ENCODE measurements at places on chromosomes 5 and 9.

- no peak for DNase-seq
Observed at GRCh38 chr5:116343961-116344360, 230.7 kb downstream of the SEMA6A start.

GRCh38 chr9:74645007-74645639 lies 148.0 kb downstream of the RORB start:
- DNase-seq: no peak

DNA sequence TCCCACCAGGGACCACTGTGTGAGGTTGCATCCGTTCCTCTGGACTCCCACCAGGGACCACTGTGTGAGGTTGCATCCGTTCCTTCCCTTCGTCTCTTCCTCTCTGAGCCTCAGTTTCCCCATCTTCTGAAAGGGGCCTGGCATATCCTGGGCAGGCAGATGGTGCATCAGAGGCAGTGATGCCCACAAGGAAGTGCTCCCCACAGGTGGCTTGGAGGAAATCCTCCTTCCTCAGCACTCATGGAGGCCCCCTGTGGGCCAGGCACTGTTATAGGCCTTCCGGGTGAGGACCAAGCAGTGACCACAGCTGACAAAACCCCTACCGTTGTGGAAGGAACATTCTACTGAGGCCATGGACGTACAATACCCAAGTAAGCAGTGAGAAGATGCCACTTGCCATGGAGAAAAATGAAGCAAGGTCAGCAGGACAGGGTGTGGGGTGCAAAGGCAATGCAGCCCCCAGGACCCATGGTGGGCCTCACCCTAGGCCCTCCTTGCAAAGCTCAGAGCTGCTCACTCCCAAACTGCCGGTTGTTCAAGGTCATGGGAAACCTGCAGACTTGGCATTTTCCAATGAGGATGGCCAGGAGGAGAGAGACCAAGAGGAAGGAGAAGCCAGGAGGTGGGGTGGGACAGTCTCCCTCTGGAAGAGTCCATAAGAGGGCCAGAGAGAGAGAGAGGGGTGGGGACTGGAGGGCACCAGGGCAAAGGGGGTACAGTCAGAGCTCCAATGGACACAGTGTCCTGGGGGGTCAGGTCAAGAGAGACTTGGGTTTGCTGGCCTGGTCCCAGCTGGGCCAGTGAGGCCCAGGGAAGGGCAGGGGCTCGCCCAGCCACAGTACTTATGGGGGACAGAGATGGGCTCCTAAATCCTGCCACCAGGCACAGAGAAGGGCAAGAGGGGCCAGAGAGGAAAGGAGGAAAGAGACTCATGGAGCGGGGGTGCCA lies 51.1 kb downstream of the C9orf50 start:
- no peak for DNase-seq

- DNase-seq: no peak
Observed at GRCh38 chr5:158406884-158407823, 548.2 kb upstream of the CLINT1 start.

DNA sequence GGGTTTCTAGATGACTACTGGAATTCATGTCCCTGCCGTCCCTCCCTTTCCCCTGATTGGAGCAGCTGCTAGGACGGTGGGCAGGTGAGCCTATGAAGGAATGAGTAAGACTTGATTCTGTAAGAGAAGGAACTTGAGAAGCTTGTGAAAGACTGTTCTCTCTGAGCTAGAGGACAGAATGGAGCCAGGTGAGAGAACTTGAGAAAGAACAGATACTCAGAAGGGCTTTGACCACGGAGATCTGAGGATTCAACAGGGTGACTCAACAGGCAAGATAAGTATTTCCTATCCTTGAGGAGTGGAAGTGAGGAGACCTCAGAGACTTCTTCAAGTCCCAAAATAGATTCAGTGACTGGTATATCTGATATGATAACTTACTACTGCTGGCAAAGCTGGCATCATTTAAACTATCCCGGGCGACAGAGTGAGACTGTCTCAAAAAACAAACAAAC lies 41.9 kb downstream of the HSDL2 start:
- no peak for DNase-seq

DNA sequence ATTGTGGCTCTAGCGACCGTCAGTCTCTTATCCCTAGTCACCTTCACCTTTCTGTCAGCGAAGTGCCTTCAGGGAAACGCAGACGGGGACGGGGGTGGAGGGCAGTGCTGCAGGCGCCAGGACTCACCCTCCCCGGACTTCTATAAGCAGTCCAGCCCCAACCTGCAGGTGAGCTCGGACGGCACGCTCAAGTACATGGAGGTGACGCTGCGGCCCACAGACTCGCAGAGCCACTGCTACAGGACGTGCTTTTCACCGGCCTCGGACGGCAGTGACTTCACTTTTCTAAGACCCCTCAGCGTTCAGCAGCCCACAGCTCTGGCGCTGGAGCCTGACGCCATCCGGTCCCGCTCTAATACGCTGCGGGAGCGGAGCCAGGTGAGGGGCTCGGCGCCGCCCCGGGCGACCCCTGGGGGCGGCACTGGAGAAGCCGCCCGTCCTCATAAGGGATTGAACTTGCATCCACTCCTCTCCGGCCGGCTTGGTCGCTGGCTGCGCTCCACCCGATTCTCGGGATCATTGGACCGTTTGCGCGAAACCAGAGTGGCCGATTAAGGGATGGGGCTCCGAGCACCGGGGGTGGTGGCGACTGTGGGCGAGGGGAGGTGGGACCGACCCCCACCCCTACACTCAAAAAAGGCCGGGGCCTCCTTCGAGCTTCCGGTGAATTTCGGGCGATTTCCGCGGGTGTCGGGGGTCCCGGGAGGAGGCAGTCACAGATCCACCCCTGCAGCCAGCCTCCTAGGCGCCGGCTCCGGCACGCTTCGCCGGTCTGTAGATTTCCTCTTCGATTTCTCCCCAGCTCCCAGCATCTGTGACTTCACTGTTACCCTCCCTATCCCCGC lies 2.7 kb downstream of the PCDHGC5 start:
- no peak for DNase-seq

DNA sequence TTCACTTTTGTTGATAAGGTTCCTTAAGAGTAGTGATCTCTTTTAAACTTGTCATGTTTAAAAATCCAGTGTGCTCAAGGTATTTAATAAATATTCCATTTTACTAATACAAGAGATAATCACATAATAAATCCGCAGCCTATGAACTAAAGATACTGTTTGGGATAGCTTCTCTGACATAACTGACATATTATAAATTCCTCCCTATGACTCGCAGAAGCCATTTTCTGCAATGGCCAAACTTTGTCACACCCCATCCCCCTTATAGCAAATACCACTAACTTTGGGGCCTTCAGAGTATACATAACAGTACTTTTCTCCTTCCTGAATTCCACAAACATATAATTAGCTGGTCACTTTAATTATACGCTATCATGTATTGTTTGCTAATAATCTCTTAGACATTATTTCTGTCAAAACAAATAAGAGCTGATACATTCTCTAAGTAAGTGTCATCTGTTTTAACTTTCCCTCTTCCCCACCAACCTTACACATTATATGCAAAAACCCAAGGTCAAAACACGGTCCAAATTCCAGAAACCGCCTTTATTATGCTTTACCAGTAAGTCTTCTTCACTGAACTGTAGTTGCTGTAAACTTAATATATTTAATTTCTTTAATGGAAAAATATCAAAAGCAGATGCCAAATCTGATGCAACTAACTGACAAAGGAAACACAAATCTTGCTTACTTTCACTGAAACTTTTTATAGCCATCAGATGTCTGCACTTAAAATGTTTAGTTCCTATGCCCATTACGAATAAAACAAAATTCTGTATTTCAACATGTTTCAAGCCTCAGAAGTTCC lies 971 bp downstream of the TMEM267 start:
- no peak for DNase-seq

- no peak for DNase-seq
Observed at GRCh38 chr9:36169708-36170107, 520 bp downstream of the CCIN start.
